ENCODE measurements at places on chromosomes 13 and 19.

- DNase-seq = no peak
Observed at GRCh38 chr19:49390131-49390928, 2.3 kb downstream of the KASH5 start.

DNA sequence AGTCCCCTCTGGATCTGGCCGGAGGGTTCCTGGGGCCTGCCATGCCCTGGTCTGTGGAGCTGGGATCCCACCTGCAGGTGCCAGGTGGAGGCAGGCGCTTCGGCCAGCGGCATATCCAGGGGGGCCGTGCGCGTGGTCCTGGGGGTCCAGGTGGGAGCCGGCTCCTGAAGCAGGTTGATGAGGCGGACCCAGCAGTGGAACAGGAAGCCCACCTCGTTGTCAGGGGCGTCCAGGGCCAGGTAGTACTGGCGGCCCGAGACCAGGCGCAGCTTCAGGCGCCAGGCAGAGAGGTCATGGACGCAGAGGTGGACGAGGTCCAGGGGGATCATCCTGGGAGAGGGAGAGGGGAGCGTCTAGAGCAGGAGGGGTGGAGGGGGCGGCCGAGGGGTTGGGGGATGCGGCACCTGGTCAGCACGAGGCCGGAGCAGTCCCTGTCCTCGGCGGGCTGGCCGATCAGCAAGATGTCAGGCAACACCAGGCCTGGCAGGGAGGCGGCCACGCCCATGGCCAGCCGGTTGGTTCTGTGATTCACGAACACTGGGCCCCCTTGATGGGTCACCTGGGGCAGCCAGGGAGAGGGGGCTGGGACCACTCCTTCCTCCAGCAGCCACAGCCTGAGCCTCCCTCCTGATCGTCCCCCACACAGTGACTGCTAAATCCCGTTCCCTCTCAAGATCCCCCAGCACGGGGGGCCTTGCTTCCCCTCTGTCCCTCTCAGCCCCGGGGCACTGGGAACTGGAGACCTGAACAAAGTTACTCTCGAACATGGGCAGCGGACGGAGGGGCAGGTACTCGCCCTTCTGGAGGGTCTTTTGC is 678 bp downstream of the GARIN5B start:
- DNase-seq = no peak

- no peak for DNase-seq
Observed at GRCh38 chr19:29635963-29636362, 29.3 kb upstream of the PLEKHF1 start.

GRCh38 chr19:19461306-19461670 is 54.1 kb downstream of the TSSK6 start:
- DNase-seq = no peak

DNA sequence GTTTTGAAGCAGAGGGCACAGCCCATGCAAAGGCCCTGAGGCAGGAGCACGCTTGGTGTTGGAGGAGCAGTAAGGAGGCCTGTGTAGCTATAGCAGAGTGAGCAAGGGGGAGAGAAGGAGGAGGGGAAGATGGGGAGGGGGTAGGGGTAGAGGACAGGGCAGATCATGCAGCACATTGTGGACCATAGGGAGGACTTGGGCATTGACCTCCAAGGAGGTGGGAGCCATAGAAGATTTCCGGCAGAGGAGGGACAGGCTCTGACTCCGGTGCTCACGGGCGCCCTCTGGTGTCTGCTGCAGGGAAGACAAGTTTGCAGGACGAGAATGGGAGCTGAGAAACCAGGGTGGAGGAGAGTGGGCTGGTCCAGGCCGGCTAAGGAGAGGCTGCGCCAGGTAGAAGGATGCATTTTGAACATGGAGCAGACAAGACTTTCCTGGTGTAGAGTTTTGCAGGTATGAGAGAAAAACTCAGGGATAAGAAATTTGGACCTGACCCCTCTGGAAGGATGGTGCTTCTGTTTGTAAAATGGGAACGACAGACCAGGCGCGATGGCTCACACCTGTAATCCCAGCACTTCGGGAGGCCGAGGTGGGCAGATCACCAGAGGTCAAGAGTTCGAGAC is 13.7 kb upstream of the CREB3L3 start:
- peak; percentile 88 for DNase-seq

GRCh38 chr19:10612499-10613119 is 12.7 kb upstream of the SLC44A2 start:
- peak; percentile 57 for DNase-seq

DNA sequence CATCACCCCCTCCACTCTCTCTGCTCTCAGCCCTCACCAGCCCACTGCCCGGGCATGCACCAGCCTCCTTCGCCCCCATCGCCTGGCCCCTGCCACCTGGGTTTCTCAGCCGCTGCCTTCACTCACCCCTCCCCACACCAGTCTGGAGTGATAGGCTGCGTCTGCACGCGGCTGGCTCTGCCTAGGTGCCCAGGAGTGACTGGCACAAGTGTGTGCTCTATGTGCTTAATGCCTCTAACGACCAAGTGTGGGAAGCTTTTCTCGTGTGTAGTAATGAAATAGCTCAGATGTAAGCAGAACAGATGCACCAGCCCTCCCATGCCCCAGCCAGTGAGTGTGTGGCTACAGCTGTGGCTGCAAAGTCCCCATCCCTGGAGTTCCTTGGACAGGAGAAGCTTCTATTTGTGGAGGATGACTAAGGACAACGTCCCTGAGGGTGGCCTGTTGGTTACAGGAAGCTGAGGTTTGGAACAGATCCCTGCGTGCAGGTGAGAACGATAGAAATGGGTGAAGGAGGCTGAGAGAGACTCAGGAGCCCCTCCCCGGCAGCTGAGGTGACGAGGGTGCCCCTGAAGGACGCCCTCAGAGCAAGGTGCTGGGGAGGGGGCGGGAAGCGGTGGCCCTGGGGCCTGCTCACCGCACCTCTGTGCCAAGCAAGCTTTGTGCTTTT is 35.6 kb downstream of the ATP11A start:
- peak; percentile 55 for DNase-seq

DNA sequence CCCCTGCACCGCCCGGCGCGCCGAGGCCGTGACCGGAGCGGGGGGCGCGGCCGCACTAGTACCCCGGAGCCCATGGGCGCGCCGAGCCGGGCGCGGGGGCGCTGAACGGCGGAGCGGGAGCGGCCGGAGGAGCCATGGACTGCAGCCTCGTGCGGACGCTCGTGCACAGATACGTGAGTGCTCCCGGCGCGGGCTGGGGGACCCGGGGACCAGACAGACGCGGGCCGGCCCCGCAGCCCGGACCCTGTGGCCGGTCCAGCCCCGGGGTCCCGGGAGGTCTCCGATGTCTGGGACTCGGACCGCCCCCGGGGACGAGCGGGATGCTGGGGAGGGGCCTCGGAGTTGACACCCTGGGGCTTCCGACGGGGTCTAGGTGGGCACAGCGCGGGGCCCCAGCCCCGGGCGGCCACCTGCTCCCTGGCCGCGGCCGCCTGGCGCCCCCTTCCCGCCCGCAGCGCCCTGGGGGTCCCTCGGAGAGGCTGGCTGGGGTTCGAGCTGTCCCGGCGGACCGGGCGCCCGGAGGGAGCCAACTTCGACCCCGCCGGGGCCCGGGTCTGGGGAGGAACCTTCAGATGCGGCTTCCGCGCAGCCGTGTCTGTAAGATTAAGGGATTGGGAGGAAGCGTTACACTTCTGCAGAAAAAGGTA is 568 bp downstream of the ATP11A start:
- DNase-seq = peak; percentile 69

DNA sequence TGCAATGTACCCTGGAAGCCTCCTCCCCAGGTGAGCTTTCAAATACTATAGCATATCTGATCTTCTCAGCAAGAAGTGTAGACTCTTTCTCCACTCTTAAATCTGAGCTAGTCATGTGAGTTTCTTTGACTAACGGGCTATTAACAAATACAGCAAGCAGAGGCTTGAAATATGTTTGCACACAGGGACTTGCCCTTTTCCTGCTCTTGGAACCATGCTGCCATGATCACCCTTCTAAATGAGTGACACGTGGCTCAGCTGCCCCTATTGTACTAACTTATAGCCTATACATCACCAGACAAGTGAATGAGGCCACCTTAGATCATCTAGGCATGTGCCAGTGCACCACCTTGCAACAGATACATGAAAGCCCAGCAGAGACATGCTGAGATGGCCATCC is 13.3 kb upstream of the SUCLA2 start:
- no peak for DNase-seq

DNA sequence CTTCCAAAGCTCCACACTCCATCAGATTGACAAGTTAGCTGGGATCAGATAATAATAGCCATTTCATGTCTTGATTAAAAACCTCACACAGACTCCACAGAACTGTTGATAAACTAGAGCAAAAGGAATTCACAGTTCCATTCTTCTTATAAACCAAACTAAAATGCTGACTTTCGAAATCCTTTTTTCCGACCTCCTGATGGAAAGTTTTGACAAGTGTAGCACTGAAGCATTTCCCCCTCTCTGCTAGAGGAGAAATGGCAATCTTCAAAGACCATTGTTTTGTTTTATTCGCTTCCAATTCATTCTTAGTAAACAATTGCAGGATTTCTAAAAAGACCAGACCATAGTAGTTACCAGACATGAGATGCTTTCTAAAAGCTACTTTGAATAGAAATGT is 58.8 kb downstream of the COL4A2 start:
- no peak for DNase-seq

DNA sequence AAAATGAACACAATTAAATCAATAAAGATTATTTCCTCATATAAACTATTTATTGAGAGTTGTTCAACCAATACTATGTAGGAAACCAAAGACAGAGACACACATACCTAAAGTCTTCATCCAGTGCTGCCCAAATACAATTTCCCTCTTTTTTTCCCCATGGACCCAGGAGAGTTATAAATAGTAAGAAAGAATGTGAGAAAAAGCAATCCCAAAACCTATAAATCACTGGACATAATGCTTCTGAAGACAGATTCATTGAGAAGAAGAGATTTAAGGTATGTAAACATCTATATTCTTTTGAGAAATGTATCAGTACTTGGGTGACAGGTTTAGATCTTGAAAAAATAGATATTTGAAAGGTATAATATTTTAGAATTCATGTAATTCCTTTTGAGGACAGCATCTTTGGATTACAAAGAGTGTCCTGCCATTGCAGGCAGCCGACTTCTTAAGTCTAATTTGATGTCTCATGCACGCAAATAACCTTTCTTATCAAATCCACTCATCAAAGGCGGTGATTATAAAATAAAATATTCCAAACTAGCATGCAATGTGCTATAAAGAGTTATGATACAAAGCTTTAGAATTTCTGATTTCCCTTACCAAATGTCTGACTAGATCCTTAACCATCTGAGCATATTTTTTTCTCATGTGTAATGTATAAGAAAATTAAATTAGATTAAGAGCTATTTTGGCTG is 739.4 kb downstream of the LIG4 start:
- DNase-seq = no peak

DNA sequence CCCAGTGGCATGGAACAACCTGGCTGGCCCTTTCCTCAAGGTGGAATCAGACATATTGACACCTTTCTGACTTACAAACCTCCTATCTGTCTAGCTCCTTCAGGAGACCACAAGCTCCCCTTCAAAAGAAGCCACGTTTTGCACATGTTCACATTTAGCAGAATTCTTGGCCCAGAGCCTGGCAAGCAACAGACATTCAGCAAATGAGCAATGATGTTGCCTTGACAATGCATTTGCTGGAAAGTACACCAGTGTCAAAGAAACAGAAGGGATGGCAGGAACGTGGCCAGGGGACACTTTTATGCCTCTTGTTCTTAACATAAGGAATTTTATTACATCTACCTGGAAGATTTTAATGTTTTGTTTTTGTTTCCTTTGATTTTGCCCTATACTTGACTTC is 85.5 kb upstream of the FGF14 start:
- DNase-seq = no peak

GRCh38 chr13:20106742-20107141 is 54.1 kb downstream of the GJA3 start:
- no peak for DNase-seq

DNA sequence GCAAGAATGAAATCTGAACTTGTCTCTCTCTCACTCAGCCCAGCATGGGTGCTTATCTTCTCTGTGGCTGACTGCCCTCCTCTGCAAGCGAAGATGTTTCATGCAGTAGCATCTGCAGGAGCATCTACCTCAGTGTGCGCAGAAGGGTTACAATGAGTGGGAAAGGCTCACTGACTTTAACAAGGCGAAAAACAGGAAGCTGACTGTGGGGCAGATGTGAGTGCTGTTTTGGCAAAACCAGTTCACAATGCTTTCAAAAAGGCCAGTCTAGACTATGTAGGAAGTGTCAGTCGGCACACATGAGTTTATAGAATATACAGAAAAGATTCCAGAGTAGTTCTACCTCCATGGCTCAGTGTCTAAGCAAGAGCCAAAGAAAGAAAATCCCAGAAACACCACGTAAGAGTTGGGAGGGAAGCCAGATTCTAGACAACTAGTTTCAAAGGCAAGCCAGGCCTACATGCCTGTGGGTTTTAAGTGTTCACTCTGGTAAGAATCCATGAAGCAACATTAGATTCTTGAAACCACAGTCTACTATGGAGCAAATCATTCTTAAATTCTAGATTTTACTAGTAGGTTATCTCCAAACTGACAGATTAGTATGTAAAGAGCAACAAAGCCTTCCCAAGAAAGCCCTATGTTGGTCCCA is 124.5 kb downstream of the ABCC4 start:
- DNase-seq = no peak

- DNase-seq = no peak
Observed at GRCh38 chr13:45909673-45910072, 58.1 kb upstream of the SIAH3 start.

DNA sequence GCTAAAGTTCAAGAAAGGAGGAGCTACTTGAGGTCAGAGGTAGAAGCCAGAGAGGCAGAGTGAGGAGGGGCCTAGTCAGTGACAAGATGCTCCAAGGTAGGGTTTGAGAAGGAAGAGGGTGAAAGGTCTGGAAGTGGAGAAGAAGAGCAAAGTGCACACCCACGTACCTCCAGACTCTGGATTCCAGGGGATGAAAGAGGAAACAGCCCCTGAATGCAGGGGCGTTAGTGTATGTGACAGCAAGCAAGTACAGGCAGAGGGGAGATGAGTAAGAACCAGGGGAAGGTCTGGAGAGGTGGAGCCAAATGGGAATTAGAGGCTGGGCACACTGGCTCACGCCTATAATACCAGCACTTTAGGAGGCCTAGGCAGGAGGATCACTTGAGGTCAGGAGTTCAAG is 8.7 kb downstream of the RPS28 start:
- no peak for DNase-seq

DNA sequence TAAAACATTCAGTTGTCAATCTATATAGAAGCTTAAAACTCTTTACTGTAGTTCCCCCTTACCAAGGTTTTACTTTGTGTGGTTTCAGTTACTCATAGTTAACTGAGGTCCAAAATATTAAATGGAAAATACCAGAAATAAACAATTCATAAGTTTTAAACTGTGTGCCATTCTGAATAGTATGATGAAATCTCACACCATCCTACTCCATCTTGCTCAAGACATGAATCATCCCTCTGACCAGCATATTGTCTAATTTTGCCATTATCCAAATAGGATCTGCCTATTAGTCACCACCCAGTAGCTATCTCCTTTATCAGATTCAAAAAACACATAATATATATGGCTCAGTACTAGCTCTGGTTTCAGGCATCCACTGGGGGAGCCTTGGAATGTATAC is 22.4 kb downstream of the ZNF571 start:
- DNase-seq = no peak

Measured in hematopoietic multipotent progenitor cell treated with erythropoietin and hydrocortisone succinate and interleukin-3 and kit ligand, for 4 days (in vitro differentiated cells).